ENCODE measurements at places on chromosomes 2 and 18.

DNA sequence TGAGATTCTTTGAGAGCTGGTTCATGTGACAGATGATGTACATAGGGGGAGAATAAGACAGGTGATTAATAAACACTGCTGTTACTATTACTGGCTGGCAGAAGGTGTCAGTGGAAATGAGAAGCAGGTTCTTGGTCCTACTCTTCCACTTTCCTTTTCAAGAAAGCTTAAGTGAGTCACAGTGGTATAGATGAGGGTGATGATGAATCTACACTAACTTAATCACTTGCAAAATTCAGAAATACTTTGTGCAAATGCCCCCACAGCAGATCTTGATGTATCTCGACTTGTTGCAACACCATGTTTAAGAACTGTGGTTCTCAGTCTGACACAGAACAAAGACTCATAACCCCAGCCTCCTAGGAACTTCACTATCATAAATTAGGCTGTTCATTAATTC lies 35.9 kb upstream of the MGAT5 start:
- DNase-seq, result no peak

DNA sequence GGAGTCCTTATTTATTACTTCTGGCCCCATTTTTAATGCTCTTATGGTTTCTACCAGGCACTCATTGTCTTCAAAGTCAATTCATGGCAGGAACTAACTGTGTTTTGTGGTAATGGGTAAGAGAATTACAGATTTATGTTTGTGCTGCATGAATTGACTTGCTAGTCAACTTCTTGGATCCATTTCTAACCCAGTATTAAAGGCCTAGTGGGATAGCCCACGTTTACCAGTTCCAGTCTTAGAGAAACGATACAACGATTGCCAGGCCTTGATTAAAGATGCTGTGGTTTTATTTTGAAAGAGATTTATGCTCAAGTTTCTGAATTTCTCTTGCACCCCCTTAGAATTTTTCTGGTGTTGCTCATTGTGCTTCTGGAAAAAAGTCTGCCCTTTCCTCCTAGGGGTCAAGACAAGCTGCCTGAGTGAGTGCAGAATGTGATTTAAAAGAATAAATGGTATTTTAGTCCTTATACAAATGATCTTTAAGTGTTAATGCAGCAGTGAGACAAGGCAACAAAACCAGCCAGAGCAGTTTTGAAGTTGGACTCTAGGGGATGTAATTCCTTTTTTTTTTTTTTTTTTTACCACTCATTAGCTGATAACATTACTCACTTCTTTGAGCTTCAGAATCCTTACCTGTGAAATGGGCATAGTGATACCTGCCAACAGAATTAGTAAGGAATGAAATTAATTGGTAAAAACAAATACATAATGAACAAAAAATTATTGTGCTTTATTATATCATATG lies 101.5 kb downstream of the ARHGAP15 start:
- no peak for DNase-seq

- DNase-seq, result no peak
Observed at GRCh38 chr2:192030289-192030688, 164.4 kb downstream of the TMEFF2 start.

DNA sequence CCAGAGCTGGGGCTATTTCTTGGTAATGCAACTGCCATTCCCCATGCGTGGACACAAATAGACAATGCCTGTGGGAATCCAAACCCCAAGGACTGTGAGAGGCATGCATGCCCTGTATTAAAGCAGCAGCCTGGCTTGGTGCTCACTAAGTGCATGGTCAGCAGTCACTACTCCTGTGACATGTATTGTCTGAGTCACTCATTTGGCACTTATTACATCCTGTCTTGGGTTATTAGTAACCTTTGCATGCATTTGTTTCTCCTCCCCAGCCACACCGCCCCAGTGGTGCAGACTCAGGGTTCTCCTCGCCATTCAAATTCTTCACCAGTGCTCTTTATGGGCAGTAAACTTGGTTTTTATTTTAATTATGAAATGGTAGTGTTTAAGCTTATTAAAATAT lies 30.2 kb downstream of the PRKCE start:
- no peak for DNase-seq

DNA sequence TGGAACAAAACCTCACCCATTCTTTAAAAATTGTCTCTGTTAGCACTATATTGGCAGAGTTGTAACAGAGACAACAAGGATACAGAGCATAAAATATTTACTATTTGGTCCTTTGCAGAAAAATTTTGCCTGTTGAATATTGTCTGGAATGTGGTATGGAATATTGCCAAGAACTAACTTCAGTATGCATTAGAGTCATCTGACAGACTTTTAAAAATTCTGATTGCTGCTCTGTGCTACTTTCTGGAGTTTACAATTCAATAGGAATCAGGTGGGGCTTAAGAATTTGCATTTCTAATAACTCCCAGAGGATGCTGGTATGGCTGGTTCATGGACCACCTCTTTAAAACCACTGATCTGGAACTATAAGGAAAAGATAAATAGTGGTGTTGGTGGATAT lies 32.8 kb upstream of the NYAP2 start:
- no peak for DNase-seq

DNA sequence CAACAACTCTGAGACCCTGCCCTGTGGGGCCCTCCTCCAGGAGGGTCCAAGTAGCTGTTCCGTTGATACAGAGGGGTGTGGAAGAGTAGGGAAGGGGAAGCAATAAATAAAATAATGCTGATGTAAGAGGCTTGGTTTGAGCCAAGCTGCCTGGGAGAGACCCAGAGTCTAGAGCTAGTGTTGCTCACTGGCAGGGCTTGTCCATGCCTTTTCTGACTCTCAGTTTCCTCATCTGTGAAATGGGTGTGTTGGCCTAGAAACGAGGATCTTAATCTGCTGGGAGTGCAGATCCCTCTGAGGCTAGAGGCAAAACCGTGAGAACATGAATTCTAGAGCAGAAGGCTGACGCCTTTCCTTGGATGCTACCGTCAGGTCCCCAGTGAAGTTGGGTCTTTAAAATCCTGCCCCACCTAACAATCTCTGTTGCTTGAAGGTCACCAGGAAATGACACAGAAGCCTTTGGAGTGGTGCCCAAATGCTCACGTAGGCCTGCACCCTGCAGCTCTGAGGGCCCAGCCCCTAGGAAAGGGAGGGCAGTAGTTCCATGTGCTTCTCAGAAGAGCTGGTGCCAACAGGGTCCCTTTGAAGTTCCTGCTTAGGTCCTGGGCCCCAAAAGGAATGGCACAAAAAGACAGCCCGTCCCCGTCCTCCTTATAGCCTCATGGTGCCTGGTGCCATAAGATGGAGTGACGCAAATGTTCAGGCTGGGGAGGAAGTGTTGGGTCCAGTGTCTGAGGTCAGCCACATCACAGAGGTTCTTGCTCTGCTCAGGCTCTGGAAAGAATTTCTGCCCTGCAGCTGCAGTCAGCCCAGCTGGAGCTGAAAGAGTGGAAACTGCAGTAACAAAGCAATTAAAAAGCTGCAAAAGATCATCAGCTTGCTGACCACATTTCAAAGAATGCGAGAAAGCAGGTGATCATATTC lies 73.2 kb upstream of the SMAD2 start:
- no peak for DNase-seq

GRCh38 chr18:23302511-23302850 lies 150.6 kb upstream of the RIOK3 start:
- no peak for DNase-seq
